ENCODE measurements at places on chromosomes 16 and 17. TPM values are rescaled to one million over a fixed set of nuclear protein-coding genes. Genes with fewer than 3 reads are reported as not detected.

DNA sequence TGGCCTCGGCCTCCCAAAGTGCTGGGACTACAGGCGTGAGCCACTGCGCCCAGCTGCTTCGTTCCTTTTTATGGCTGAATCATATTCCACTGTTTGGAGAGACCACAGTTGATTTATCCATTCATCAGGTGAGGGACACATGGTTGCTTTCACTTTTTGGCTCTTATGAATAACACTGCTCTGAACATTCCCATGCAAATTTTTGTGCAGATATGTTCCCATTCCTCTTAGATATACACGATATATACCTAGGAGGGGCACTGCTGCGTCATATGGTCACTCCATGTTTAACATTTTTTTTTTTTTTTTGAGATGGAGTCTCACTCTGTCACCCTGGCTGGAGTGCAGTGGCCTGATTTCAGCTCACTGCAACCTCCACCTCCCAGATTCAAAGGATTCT is 13.9 kb upstream of the GLIS2 start:
- DNase-seq: no peak

DNA sequence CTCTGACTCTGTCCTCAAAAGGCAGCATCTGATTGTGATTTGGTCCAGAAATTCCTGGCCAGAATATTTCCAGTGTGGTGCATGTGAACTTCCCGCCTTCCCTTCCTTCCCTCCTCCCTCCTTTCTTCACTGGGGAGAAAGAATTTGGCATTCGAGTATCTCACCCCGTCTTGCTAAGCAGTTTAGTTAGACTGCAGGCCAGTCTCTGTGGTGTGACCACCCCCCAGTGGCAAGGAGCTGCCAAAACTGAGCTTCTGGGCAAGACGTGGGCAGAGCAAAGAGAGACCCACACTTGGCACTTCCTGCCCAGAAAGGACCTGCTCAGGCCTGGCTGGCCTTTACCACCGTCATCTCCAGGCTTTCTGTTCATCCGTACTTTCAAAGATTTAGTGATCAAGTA is 36.4 kb downstream of the SNX20 start:
- DNase-seq: peak; percentile 50

- DNase-seq: no peak
Observed at GRCh38 chr17:77861981-77862645, 96.4 kb upstream of the TNRC6C start.

DNA sequence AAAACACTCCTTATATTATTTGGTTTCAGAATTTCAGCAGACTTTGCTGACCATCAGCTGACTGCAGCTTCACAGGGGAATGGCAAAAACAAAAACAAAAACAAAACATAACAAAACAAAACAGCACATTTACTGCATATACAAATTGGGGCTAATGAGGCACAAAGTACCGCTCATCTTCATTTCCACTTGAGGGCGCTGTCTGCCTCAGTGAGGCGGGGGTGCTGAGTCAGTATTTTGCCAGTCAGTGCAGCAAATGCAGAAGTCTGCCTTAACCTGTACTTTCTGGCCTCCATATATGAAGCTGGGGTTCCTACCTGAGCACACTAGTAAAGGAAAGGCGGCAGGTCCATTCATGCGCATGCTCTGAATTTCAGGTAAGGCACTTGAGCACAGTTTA is 13.5 kb upstream of the DYNLRB2 start:
- peak; percentile 36 for DNase-seq

GRCh38 chr17:51486091-51486490 is 225.7 kb downstream of the UTP18 start:
- no peak for DNase-seq

- no peak for DNase-seq
Observed at GRCh38 chr17:39852239-39852638, 11.9 kb downstream of the IKZF3 start.

- DNase-seq: no peak
Observed at GRCh38 chr17:81097943-81098308, 63.0 kb downstream of the BAIAP2 start.

- no peak for DNase-seq
Observed at GRCh38 chr16:24508614-24509013, 30.8 kb upstream of the RBBP6 start.

DNA sequence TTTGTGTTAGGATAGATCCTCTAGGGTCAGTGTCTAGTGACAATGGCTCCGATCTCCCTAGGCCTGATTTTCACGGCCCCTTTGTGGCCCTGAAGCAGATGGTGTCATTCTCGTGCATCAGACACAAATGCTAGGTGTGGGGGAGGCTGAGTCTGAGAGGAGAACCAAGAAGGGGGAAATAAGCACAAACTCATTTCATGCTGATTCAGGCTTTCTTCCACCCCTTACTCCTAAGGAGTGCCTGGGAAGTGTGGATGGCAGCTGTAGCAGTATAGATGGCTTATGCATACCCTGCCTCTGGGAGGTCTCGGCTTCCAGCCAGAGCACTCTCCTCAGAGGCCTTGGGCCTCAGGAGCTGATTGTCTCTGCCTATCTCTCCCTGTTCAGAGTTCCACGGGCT is 1.8 kb upstream of the WNK4 start:
- DNase-seq: no peak

DNA sequence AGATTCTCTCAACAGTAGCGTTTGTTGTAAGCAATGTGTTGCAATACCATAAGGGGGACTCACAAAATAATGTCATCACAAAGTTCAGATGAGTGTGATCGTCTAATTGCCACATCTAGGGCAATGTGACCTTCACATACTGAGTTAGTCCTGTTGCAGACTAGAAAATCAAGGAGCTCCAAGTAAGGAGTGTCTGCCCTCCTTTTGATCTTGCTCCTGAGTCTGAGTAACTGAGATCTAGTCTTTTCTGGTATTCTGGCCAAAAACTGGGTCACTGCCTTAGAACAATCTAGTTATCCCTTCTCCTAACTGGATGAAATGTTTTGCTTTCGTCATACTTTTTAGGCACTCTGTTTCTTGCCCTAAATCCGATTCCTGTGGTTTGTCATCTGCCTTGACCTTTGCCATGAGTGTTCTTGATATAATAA is 712.1 kb downstream of the CDH11 start:
- no peak for DNase-seq

- peak; percentile 59 for DNase-seq
Observed at GRCh38 chr16:3157229-3158025, 22.6 kb downstream of the ZNF213 start.

DNA sequence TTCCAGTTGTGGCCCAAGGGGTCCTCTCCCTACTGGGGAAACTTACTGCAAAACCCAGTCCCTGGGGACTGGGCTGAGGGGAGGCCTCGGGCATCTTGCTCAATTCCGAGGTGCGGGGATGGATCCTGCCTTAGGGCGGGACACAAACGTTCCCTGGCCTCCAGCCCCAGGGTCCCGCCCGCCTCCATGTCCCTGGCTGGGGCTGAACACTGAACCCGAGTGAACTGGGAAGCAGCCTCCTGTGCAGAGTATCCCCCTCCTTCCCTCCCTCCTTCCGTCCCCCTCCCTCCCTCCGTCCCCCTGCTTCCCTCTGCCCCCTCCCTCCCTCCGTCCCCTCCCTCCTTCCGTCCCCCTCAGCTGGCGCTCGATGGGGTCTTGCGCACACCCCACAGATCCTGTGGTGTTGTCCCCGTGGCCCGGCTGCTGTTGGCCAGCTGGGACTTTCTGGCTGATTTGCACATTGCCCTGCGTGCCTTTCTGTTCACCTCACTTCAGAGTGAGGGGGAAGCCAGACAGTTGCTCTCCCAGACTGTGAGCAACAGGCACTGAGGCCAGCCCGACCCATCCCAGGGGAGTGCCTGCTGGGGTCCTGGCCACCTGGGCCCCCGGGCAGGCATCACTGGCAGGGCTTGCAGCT is 5.5 kb downstream of the TRAF7 start:
- DNase-seq: no peak

DNA sequence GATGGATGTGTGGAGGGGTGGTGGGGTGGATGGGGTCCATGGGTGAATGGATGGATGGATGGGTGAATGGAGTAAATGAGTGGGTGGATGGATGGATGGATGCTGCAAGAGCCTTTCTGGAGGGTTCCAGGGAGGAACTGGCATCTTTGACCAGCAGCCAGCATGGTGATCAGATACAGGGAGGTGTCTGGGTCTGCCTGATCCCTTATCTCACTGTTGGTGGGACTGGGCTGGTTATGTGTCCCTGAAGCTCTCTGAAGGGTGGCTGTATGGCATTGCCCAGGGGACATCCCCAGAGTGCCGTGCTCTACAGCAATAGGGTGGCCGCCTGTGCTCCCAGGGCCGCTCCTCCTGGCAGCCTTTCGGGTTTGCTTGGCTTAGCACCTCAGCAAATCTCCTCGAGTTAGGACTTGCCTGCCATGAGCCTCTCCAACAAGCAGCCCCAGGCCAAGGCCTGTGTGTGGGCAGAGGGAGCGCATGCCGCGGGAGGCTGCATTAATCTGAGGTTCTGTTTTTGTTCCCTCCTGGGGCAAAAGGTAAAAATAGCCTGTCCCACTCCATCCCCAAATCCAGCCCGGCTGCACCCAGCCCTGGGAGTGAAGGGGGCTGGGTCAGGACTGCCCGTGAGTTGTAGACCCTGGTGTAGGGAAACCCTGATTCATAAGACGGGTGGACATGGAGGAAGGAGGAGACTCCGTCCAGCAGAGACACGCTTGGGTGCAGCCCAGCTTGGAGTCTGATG is 165.4 kb downstream of the SEC14L1 start:
- no peak for DNase-seq

- peak; percentile 93 for DNase-seq
Observed at GRCh38 chr17:82292251-82293154, 19.0 kb upstream of the CSNK1D start.

GRCh38 chr17:12794919-12795532 is 5.7 kb downstream of the ARHGAP44 start:
- no peak for DNase-seq

DNA sequence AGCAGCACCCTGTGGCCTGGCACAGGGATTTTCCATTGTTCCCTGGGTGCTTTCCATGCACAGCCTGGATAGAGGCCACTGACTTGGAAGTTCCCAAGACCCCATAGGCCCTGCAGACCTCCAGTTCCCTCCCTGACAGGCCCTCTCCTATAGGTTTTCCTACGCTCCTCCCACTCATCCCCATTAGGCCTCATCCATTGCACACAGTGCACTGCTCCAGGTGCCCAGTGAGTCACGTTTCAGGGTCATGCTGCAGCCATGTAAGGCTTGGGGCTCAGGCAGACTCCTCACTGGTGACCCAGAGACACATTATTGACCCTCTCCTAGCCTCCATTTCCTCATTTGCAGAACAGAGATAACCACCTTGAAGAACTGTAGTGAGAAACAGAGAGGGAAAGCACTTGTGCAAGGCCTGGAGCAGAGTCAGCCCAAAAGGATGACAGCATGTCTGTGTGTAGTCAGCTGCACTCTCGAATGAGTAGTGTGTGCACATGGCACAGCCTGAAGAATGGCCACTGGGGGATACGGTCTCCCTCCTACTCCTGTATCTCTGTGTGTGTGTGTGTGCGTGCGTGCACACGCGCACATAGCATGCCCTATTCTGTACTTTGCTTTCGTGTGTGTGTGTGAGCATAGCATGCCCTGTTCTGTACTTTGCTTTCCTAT is 26.8 kb downstream of the DRC3 start:
- DNase-seq: no peak

GRCh38 chr17:5705876-5706576 is 121.7 kb upstream of the NLRP1 start:
- DNase-seq: no peak

DNA sequence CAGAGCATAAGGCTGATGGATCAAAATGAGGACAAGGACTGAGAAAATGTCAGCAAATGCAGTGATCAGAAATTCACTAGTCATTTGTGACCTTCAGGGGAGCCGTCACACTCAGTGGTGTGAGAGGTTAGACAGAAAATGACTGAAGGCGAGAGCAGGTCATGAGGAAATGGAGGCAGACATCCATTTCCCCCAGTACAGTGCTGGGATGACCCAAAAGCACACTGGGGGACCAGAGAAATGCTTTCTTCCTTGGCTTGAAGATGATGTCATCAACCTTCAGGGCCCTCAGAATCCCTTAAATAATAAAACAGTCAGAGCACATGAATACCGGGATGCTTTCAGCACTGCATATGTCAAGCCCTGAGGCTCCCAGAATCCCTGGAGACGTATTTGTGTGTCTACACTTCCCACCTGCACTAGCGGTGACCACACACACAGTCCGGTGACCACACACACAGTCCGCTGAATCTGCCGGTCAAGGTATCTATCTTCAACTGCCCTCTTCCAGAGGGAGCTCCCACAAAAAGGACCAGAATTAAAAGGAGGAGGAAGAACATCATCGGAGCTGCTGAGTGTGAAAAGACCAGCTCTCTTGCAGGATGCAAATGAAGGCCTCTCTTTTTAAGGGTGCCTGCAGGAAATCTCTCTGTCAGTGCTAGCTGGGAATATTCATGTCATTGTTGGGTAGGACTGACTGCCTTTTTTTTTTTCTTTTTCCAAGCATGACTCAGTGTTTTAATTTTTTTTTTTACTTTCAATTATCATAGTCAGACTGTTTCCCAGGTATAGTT is 8.2 kb downstream of the UBE2O start:
- DNase-seq: no peak

- DNase-seq: no peak
Observed at GRCh38 chr17:66849851-66850580, 15.1 kb downstream of the CACNG5 start.

GRCh38 chr17:72405662-72406230 is 284.9 kb downstream of the SOX9 start:
- no peak for DNase-seq

DNA sequence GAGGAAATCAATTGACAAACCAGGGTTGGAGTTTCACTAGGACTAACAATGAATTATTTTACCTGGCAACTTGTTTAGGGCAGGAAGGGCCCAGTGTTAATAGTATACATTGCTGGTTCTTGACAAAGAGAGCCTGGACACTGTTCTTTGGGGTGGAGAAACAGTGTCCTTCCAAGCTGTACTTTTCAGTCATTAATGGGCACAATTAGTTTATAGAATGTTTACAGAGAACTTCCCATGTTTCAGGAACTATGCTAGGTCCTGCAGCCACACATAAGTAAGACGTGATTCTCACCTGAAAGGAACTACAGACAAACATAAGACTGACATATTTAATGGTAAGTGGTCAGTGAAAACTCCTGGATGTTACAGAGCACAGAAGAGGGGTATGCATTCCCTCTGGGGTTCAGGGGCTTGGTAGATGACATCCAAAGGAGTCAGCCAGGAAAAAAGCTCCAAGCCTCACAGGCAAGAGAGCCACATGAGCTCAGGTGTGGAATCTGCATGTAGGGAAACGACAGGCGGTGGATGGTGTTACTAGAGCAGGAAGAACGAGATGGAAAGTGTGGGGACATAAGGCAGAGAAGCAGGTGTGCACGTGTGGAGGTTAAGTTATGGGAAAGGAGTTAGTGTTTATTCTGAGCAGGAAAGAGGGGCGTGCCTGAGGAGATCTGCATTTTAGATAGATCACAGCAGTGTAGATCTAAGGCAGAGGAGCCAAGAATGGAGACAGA is 3.8 kb upstream of the DYNLL2 start:
- DNase-seq: no peak

Gene PAGR1
- 44.9 TPM for polyA plus RNA-seq

Gene MT1G
- polyA plus RNA-seq: not detected

Gene HLF
- polyA plus RNA-seq: 0.66 TPM

Gene CDH5
- not detected for polyA plus RNA-seq

Gene TNFSF13
- not detected for polyA plus RNA-seq

Gene MPHOSPH6
- 17.9 TPM for polyA plus RNA-seq

Gene C1QL1
- polyA plus RNA-seq: not detected

Gene ABCC3
- not detected for polyA plus RNA-seq

Gene IL34
- not detected for polyA plus RNA-seq
